Activated CD8-positive, alpha-beta T cell treated with anti-CD3 and anti-CD28 coated beads for 36 hours (primary cell): ENCODE measurements at places on chromosomes 11 and 22.

DNA sequence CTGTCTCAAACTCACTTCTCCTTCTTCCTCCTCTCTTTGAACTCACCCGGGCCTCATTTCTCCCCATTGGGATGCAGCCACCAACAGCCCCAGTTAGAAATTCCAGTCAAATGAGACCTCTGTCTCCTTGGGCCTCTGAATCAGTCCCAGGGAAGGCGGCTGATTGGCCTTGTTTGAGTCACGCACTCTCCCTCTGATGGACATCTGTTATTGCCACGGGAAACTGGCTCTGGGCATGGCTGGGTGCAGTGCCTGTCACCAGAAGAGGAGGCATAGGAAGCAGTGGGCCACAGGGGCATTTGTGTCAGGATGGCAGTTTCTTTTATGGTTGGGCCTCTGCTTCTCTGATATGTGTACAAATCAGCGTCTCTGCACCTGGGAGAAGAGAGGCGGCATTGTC, 9.6 kb upstream of the WNT11 start:
- DNase-seq, result no peak

DNA sequence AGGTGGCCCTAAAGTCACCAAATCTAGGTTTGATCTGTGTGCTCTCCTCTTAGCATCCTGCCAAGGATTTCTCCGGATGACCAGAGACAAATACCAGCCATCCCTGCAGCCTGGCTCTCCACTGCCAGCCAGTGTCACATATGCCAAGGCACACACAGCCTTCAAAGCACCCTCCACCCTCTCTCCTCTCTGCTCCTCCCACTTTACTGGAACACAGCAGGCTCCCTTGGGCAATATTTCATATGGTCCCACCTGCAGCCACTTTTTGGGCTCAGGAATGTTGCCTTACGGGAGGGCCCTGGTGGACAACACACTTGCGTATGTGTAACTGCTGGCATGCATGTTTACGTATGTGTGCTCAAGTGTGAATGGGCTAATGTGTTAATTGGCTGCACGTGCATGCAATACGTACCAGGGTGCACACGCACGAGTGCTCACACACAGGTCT, 183.9 kb downstream of the CEP164 start:
- DNase-seq, result no peak

- DNase-seq, result no peak
Observed at GRCh38 chr11:63343130-63343529, 26.5 kb upstream of the SLC22A9 start.

DNA sequence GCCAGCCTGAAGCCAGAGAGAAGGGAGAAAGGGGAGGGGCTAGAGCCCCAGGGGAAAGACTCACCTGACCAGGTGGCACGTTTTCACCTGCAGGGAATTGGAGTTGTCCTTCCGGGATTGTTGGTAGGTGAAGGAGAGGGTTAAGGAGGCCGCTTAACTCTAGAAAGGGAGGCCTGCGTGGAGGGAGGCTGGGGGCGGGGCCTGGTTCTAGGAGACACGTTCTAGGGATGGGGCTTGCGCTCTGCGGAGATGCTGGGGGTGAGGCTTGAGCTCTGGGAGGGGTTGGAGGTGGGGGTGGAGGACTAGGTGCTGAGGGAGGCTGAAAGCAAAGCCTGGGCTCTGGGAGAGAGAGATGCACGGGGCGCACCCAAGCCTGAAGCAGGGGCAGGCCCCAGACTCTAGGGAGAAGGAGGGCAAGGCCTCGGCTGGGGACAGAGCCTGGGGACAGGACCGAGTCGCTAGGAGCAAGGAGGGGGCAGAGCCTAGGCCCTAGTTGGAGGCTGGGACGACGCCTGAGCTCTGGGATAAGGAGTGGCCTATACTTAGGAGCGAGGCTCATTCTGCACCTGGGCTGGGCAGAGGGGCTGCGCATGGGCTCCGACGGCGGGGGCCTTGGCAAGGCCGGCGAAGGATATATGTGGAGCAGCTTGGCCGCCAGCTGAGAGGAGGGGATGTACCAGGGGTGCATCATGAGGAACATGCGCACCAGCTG, 2.4 kb downstream of the RASGRP2 start:
- no peak for DNase-seq

GRCh38 chr22:50257451-50258360, 3.8 kb downstream of the MAPK12 start:
- no peak for DNase-seq

DNA sequence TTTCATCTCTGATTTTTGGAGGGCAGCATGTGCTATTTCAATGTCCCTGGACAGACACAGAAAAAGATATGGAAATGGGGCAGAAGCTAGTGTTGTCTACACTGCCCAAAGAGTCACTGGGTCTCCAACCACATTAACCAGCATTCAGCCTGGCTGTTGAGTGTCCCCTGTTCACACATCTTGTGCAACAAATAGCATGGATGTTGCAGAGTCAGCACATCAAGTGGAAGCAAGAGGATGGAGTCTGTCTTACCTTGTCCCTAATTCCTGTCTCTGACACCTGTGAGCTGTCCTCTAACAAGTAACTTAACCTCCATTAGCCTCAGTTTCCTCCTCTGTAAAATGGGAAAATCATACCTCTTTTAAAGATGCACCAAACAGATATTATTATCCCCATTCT, 60.2 kb downstream of the RCN1 start:
- no peak for DNase-seq

GRCh38 chr11:94185416-94186084, 56.9 kb downstream of the PANX1 start:
- no peak for DNase-seq

DNA sequence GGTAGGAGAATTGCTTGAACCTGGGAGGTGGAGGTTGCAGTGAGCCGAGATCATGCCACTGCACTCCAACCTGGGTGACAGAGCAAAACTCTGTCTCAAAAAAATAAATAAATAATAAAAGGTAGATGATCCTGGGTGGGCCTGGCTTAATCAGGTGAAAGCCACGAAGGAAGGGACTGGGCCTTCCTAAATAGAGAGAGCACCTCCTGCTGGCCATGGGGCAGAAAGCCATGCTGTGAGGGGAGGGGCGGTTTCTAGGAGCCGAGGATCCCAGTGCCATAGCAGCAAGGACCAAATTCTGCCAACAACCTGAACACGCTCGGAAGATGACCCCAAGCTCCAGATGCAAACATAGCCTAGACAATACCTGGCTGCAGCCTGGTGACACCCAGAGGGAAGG, 24.5 kb upstream of the DGKZ start:
- DNase-seq, result peak; percentile 50

DNA sequence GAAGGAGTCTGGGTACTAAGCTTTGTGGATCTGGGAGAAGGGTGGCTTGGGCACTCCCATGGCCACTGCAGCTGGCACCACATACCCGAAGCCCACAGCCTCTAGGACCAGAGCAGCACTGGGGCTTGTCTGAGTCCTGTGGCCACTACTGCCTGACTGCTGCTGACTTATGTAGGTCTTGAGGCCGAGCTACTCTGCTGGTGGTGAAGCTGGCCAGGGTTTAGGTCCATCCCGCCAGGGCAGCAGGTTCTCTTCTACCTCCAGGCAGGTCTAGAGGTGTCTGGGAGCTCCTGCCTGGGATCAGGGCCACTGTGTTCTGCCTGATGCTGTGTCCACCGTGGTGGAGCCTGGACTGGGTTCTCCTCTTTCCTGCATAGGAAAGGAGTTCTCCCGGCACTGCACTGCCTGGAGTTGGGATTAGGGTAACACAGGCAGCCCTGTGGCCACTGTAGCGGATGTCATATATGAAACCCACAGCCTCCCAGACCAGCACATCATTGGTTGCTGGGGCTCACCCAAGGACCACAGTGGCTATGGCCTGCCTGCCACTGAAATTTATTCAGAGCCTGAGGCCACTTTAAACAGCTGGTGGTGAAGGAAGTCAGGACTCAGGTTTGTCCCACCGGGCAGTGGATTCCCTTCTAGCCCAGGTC, 109.8 kb upstream of the SERPIND1 start:
- DNase-seq, result no peak

DNA sequence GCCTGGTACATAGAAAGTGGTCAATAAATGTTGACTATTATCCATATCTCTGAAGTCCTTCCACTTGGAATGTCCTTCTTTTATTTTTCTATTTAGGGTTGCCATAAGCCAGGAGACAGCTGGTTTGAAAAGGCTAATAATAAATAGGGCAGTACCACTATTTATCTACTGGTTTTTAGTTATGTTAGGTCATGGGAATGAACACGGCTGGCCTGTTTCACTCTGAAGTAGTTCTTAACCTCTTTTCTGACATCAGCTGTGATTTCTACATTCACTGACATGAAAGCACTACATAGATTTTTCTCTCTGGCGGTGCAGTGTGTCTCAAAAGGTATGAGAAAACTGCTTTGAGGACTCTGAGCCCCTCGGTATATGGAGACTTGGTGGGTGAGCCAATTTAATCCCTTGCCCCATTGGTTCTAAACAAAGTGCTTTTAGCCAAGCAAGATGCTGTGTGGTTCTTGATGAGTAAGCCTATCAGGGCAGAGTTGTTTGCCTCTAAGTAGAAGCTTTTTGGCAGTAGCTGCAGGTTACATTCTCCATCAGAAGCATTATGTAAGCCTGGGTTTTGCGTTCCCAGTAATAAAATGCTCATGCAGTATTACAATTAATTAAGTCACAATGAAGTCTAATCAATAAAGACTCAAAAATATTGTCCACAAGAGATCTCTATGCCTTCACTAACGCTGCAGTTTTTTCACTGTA, 48.7 kb upstream of the APOA1 start:
- DNase-seq, result no peak

- DNase-seq, result no peak
Observed at GRCh38 chr22:17845327-17845726, 71.1 kb upstream of the BID start.

- no peak for DNase-seq
Observed at GRCh38 chr22:27456696-27457503, 344.7 kb downstream of the MN1 start.

DNA sequence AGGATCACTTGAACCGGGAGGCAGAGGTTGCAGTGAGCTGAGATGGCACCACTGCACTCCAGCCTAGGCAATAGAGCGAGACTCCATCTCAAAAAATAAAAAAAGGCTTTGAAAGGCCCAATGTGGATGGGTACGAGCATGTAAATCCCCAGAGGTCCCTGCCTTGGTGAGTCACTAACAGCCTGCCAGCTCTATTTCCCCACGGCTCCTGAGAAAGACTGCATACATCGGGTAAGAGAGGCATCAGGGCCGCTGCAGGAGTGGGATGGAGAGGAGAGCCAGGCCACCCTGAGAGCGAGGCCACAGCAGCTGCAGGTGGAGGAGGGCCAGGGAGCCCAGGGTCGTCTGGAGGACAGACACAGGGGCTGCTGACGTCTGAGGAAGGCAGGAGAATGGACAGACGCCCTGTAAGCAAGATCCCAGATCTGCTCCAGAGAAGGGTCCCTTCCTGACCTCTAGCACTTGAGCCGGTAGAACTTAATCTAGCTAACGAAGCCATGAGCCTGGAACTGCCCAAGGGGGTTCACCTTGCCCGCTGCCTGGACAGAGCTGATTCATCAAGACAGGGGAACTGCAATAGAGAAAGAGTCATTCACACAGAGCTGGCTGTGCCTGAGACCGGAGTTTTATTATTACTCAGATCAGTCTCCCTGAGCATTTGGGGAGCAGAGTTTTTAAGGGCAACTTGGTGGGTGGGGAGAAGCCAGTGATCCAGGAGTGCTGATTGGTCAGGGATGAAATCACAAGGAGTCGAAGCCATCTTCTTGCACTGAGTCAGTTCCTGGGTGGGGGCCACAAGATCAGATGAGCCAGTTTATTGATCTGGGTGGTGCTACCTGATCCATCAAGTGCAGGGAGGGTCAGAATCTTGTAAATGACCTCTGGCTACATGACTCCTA, 5.1 kb upstream of the KRTAP5-9 start:
- peak; percentile 48 for DNase-seq

GRCh38 chr11:79758325-79758724, 317.5 kb upstream of the TENM4 start:
- DNase-seq, result no peak

DNA sequence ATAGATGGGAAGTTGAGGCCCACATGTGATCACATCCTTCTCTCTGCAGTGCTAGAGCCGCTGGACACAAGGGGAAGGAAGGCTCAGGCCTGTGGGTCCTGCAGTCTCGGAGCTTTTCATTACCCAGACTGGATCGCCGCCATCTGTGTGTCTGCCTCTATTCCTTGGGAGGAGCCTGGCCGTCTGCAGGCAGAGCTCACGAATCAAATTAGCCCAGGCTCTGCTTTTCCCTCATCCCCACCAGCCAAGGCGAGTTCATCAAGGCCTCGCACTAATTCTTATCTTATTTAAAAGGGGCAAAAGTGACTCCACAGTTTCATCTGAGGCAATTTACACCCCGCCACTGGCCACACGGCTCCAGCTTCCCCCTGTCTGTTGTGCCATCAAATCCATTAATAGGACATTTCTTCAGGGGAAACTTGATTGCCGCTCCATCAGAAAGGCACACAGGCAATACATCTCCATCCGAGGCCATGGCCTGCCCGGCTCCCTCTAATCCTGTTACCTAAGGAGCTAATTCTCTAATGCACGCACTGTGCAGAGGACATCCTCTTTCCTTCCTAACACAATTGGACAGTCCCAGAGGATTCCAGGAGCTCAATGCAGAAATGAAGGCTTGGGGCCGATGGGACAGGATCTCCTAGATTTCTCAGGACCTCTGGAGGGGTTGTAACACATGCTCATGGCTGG, 3.3 kb upstream of the HTR3A start:
- DNase-seq, result no peak

DNA sequence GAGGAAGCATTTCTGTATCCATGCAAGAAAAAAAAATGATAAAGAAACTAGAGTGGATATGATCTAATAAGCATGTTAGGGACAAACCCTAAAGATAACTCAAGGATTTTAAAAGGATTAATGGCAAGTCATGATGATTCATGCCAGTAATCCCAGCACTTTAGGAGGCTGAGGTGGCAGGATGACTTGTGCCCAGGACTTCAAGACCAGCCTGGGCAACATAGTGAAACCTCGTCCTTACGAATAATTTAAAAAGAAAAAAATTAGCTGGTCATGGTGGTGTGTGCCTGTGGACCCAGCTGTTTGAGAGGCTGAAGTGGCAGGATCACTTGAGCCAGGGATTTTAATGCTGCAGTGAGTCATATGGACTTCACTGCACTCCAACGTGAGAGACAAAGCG, 145.5 kb upstream of the BLID start:
- no peak for DNase-seq

DNA sequence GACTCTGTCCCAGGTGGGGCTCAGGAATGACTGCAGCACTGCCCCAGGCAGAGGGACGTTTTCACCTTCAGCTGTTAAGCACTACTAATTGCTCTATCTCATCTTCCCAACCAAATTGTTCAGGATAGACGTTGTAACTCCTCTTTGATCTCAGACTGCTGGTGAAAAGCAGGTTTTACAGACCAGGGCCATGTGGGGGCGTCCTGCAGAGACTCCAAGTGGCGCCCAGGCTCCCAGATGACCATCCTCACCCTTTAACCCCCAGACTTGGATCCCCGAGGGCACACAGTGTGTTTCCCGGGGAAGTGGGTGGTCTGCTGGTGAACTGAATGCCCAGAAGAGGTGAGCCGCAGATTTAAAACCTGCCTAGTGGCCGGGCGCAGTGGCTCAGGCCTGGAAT, 23.9 kb downstream of the FADD start:
- peak; percentile 18 for DNase-seq
